ENCODE measurements at places on chromosomes 4 and X.

DNA sequence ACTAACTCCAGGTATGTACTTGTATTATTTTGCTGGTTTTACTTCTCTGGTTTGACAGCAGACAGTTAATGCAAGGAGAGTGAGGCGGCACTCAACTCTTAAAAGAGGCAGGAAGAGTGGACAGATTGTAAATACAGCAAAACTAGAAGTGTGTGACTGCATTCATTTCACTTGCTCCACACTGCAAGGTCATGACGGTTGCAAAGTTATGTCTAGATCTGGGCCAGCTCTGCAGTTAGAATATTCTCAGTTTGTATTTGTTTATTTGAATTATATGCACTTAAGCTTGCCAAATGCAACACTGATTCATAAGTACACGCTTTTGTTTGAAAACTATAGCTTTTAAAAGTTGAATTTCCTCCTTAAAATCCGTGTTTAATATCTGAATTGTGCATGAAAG, 148.9 kb downstream of the STIM2 start:
- no peak for DNase-seq

DNA sequence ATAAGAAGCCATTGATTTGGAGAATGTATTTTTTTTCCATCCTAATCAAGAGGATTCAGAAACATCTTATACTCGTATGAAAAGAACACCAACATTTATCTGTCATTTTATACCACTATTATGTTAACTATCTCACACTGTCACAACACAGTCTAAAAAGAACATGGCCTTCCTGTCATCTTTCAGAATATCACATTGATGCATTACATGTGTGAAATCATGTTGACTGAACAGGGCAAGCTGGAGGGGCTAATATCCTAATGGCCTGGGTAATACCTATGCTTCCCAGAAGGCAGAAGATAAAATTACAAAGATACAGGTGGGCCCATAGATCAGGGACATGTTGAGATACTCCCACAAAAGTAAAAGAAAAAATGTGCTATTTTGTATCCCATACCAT, 611.7 kb downstream of the STIM2 start:
- DNase-seq: no peak

DNA sequence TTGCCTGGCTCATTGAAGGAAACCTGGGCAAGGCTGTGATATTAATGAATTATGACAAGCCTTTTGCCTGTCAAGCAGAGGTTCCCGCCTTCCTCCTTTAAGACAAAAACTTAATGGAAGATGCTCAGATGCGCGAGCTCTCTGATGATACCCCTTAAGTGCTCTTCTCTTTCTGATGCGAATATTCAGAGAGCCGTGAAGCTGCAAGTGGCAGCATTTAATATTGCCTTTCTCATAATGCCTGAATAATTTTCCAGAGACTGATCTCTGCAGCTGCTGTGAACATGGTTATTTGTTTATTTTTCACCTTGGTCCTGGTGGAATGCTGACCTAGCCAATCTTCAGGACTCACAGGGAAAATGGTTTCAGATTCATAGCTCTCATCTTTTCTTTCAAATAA, 251.8 kb downstream of the TENM3 start:
- DNase-seq: peak; percentile 75

DNA sequence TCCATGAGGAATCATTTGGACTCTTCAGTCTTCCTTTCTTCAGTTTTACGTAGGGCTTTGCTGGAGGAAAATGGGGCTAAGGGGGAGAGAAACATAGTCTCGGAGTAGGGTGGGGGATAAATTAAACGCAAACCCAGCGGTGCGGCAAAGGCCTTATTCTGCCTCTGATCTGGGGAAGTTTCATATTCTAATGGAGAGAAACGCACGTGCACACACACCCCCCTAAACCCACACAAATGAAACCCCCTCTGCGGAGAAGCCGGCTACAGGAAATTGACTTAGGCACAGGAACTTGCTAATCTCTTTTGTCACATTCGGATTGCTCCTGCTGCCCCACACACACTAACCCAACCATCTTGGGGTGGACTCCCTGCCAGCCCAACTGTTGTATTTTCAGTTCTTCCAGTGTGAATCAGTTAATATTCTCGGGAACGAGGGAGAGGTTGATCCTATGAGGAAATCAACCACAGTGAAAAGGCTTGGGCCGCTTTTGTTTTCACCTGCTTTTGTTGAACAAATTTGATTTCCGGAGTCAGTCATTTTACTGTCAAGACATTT, at the start of gene RHOH:
Gene RHOH, plus strand, starts transcription at position 308 of the 558 bp plus-strand sequence. CDS start 46,356 bp downstream, outside the sequence.
- DNase-seq: no peak

DNA sequence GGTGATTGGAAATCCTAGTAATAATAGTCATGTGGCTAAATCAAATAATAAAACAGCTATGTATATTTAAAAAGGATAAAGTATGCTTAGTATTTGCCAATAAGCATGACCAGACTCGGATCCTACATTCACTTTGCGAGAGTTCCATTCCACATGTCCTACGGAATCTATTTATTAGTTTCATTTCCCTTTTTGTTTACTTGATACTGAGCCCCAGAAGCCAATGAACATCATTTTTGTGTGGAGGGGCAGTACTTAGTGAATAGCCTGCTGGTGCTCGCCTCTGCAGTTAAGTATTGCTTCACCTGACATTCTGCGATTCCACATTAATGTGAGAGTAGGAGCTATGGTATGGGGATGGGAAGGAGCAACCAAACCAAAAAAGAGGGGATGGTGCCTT, 58.5 kb upstream of the NAP1L5 start:
- no peak for DNase-seq

GRCh38 chr4:138741766-138742377, 273.7 kb upstream of the NOCT start:
- no peak for DNase-seq

DNA sequence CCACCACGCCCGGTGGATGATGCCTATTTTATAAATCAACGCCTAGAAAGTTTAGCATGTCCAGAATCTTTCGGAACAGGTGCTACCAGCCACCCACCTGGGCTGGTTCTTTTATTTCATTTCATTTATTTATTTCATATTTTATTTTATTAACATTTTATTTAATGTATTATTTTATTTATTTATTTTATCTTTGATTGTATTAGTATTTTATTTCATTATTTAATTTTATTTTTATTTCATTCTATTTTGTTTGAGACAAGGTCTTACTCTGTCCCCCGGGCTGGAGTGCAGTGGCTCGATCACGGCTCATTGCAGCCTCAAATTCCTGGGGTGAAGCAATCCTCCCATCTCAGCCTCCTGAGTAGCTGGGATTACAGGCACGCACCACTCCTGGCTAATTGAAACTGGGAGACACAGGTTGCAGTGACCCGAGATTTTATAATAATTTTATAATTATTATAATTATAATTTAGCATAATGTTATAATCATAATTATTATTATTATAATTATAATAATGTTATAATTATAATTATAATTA, 187.2 kb downstream of the SHOX start:
- DNase-seq: no peak

Data from NCI-H187 treated with DMSO at 0.1 percent for 48 hours (cell line).